ENCODE measurements at places on chromosomes 3 and 15.

DNA sequence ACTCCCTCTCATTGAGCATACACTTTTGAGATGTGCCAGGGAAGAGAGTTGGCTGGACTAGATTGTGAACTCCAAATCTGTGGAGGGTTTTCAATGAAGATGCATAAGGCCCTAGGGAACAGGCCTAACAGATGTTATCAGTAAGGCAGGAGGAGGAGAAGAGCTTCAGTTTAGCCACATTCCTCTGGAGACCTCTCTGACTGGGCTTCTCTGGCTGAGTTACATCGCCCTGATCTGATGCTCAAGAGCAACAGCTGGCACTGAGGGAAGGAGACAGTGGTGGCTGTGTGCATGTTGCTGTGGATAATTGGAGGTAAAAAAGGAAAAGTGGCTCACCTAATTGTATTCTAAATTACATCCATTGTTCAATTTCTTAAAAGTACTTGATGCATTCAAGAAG is 206.4 kb upstream of the CFAP20DC start:
- DNase-seq: no peak

GRCh38 chr3:141000027-141000663 is 51.0 kb upstream of the SPSB4 start:
- DNase-seq: peak; percentile 49

DNA sequence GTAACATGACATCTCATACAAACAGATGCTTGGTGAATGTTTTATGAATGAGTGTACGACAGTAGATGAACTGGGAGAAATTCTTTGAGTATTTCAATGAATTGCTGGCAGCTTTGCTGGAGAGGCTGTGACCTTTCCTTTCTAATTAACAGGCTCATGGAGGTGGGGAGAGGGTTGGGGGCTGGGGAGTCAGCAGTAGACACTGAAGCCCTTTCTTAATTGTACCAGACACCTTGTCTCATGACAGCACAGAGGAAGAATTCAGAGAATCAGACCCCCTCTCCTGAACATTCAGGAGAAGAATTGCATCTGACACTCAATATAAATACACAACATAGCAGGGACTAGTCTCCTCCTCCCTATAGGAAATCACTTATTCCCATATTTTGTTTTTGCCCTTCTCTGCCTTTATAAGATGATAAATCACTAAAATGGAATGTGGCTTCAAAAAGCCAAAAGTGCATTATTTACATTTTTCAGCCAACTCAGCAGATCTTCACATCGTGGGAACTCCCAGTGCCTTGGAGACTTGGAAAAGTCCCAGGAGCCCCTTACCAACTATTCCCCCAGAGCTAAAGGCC is 66.2 kb upstream of the TPM1 start:
- no peak for DNase-seq

- DNase-seq: no peak
Observed at GRCh38 chr3:14143271-14144225, 18.7 kb downstream of the TMEM43 start.

GRCh38 chr3:20701641-20702040 is 515.6 kb upstream of the SGO1 start:
- peak; percentile 45 for DNase-seq

DNA sequence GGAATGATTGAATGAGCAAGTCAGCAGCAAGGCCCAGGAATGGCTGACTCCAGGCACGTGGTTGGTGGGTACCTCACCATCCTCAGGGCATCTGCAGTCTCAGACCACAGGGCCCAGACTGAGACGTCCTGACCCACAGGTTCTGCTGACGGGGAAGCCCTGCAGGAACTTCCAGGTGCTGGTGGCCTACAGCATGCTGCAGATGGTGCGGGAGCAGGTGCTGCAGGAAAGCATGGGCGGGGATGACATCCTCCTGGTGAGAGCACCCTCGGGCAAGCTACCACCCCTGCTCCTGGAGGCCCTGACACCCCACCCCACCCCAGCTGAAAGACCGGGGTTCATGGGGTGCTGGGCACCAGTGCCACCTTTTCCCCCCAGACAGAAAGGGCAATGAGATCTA is 14.1 kb downstream of the TBC1D21 start:
- DNase-seq: no peak

DNA sequence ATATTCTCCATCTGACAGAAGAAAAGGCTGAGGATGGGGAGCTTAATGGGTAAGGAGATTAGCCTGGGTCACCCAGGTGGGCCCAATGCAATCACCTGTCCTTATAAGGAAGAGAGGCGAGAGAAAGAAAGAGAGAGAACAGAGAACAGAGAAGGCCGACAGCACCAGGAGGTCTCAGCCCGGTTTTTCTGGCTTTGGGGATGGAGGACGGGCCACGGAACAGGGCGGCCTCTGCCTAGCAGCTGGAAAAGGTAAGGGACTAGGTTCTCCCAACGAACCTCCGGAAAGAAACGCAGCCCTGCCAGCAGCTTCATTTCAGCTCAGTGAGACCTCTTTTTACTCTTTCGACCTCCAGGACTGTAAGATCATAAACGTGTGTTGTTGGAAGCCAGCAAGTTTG is 196.0 kb upstream of the LYSMD4 start:
- DNase-seq: no peak

DNA sequence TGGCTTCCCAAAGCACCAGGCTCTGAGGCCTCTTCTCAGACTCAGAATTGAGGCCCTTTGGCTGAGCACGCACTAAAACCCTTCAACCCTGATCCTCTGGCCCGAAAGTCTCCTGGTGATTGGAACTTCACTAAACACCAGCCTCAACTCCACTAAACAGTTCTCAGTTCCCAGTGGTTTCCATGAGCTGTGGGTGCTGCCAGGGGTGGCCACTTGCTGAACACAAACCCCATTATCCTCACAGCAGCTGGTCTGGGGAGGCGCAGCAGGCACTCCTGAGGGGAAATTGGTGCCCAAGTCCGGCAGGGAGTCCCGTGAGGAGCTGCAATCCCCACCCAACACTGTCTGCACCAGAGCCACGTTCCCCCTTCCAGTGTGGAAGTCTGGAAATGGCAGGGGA is 3.8 kb upstream of the CLK3 start:
- no peak for DNase-seq

DNA sequence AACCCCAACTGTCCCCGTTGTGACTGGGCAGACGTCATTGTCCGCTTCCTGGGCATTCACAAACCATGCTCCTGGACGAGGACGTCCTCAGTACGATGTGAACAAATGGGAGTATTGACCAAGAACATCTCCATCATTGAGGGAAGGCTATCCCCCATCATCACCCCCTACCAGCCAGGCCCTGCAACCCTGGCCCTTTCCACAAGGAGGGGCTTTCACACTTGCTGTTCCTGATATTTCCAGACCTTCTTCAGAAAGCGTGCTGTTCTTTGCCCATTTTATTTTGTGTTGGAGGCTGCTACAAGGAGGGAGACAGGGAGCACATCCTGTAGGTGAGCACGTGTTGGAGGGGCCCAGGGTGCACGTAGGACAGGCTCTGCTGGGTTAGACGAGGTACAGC is 277.0 kb upstream of the LRRC3B start:
- no peak for DNase-seq

DNA sequence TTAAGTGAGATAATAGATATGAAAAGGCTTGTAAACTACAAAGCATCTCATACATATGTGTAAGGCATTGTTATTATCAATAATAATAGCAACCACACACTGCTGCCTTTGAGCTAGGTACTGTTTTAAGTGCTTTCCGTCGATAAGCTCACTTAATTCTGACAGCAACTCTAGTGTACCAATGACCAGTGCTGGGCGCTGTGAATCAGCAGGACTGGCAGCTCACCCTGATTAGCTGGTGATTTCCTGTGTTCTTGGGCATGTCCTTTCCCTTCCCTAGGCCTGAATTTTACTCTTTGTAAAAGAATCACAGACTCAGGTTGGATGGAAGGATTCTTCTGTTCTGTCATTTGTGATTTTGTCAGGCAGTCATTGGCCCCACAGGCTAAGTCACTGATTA is 215.6 kb downstream of the LPP start:
- no peak for DNase-seq

DNA sequence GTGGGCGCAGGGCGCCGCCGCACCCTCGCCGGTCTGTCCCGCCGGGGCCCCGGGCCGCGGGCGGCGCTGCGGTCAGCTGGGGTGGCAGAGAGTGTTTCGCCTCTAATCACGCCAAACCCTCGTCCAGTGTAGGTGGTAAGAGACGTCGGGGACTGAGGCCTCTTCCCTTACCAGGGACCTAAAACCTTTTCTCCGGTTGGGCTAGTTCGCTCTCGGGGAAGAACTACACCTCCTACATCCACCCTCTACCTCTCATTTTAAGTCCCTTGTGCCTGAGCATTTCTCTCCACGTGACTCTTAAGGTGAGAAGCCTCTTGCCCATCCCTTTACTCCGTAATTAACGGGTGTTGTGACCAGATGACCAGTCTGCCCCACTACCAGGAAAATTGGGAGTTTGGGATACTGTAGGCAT is 520 bp downstream of the TMEM42 start:
- DNase-seq: no peak
